Hair follicular keratinocyte (primary cell): ENCODE measurements at places on chromosomes 2 and 18. TPM values are rescaled to one million over a fixed set of nuclear protein-coding genes. Genes with fewer than 3 reads are reported as not detected.

The ACVR1 gene
- 10.0 and 17.3 TPM in 2 replicates for total RNA-seq

The CD207 gene
- total RNA-seq: not detected in 2 replicates

The CFAP65 gene
- not detected in 2 replicates for total RNA-seq

The IL1RL1 gene
- 1.5 and 4.3 TPM in 2 replicates for total RNA-seq

The FZD7 gene
- total RNA-seq: 2.7 and 6.5 TPM in 2 replicates

The CTDSP1 gene
- total RNA-seq: 50.7 and 53.1 TPM in 2 replicates

The PDCD1 gene
- total RNA-seq: not detected in 2 replicates

The KCNIP3 gene
- 0.72 and 1.2 TPM in 2 replicates for total RNA-seq

The CFAP221 gene
- not detected in 2 replicates for total RNA-seq

The EEF1B2 gene
- 760 and 770 TPM in 2 replicates for total RNA-seq

The FEV gene
- total RNA-seq: not detected in 2 replicates

The LRP2 gene
- total RNA-seq: not detected in 2 replicates

The KLHL14 gene
- not detected in 2 replicates for total RNA-seq

The ALLC gene
- not detected in 2 replicates for total RNA-seq

The SPP2 gene
- not detected in 2 replicates for total RNA-seq

The RUFY4 gene
- not detected in 2 replicates for total RNA-seq

The ATP6V1B1 gene
- not detected in 2 replicates for total RNA-seq

The EML6 gene
- total RNA-seq: 0.04 TPM in 1 of 2 replicates, not detected in the other

The TLX2 gene
- total RNA-seq: 0.08 TPM in 1 of 2 replicates, not detected in the other

The UCN gene
- total RNA-seq: 0.23 and 2.1 TPM in 2 replicates

The CXCR1 gene
- 0.11 TPM in 1 of 2 replicates, not detected in the other for total RNA-seq

The MAL gene
- total RNA-seq: 0.23 TPM in 1 of 2 replicates, not detected in the other

The FBXO48 gene
- total RNA-seq: 0.72 and 0.78 TPM in 2 replicates

The ASB18 gene
- not detected in 2 replicates for total RNA-seq

The DNAJC5G gene
- total RNA-seq: not detected in 2 replicates

The HOXD13 gene
- not detected in 2 replicates for total RNA-seq

The TUBA3D gene
- not detected in 2 replicates for total RNA-seq

The AP1S3 gene
- 16.3 and 19.0 TPM in 2 replicates for total RNA-seq

The STPG4 gene
- total RNA-seq: not detected in 2 replicates

The RPL37A gene
- total RNA-seq: 1,590 and 2,045 TPM in 2 replicates

The LTBP1 gene
- total RNA-seq: 72.8 and 83.8 TPM in 2 replicates

The SPHKAP gene
- total RNA-seq: not detected in 2 replicates

The DCDC2C gene
- not detected in 2 replicates for total RNA-seq

The CHRNG gene
- total RNA-seq: not detected in 2 replicates

The ANKZF1 gene
- 23.5 and 27.4 TPM in 2 replicates for total RNA-seq
